ENCODE measurements at places on chromosomes 4 and X. TPM values are rescaled to one million over a fixed set of nuclear protein-coding genes. Genes with fewer than 3 reads are reported as not detected.

GRCh38 chr4:8191136-8191747 lies 7.8 kb upstream of the SH3TC1 start:
- DNase-seq, result no peak

GRCh38 chr4:13344216-13344615 lies 139.9 kb downstream of the RAB28 start:
- DNase-seq, result no peak

DNA sequence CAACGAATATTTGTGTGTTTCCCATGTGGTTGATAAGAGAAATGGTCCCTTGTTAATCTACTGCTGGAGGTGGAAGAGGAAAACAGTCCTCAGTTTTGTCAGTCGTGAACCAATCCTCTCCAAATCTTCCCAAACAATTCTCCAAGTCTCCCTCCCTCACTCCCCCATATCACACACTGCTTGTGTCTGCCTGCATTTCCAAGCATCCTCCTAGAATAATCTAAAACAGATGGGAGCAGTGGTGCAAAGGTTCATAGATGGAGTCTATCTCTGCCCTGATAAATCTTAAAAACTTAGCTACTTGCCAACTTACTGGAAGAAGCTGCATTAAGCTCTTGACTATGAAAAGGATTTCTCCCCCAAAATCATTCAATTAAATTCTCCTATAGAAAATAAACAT lies 43.7 kb upstream of the SH3KBP1 start:
- no peak for DNase-seq

- no peak for DNase-seq
These were observed 83.7 kb downstream of the NAT8L start for GRCh38 chr4:2142630-2143427.

DNA sequence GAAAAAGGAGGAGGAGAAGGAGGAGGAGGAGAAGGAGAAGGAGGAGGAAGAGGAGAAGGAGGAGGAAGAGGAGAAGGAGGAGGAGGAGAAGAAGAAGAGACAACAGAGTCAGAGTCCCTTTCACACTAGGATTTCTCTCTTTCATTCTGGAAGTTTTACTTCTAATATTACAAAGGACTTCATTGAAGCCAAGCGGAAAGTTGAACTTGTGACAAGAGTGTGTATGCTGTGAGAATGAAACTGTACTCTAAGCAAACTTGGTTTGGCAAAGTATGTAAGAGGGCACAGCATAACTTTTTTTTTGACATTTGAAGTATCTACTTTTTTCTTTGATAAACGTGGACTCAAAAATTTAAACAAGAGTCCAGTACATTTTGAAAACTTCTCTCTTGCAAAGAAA lies 48.0 kb downstream of the CXCL8 start:
- no peak for DNase-seq

DNA sequence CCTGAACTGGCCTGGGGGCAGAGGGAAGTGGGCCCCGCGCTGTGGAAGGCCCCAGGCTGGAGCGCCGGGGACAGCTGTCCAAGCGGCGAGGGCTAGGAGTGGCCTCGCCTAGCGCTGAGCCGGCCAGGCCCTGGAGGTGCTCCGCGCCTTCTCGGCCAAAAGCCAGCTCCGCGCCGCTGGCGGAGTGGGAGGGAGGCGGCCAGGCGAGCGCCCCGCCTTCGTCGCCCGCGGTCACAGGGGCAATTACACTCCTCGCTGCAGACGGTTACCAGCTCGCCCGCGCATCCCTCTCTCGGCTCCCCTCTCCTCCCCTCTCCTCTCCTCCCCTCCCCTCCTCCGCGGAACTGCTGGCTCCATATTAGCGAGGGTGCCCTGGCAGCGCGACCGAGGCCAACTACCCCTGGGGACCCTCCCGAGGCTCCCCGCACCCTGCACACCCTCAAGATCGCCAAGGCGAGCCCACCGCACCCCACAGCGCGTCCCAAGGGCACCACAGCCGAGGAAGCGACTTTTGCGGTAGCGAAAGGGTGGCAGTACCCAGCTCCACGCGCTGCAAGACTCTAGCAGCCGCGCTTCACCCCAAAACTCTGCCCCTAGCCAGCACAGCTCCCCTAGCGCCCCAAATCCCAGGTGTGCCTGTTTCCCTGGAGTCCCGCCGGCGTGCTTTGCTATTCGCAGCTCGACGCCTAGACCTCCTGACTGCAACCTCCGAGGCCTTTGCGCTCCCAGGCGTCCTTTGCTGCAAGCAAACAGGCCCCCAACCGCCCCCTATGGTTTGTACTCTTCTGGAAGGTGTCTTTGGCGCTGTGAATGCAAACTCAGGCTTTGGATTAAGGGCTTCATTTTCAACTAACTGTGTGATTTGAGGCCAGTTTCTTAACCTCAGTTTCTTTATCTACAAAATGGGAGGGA lies 91.4 kb downstream of the BCOR start:
- DNase-seq, result peak; percentile 71

- no peak for DNase-seq
These were observed 110.4 kb upstream of the TBC1D9 start for GRCh38 chr4:140866492-140867005.

- no peak for DNase-seq
These were observed 26.5 kb upstream of the ATP8A1 start for GRCh38 chr4:42683393-42683792.

DNA sequence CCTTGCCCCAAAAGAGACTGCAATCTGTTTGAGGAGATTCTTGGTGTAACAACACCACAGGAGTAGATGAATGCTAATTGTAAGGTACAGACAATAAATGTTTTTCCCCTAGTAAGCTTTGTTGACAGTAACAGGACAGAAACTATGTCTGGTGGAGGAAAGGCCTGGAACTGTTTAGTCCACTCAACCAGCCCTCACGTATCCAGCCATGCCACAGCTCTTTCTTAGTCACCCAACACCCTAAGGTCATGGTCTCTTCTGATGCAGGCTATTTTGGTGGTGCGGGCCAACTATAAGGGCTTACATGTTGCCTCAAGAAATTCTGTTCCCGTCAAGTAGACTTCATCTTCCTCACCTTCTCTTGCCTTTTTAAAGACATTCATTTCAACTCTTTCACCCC lies 75.9 kb upstream of the GAB1 start:
- DNase-seq, result no peak

GRCh38 chrX:48649102-48649501 lies 34.5 kb upstream of the WAS start:
- DNase-seq, result no peak

GRCh38 chr4:3248811-3249661 lies at the start of gene MSANTD1:
MSANTD1 (plus strand) TSS chr4:3249159; CDS start chr4:3249223, 64 bp downstream.
- peak; percentile 71 for DNase-seq

DNA sequence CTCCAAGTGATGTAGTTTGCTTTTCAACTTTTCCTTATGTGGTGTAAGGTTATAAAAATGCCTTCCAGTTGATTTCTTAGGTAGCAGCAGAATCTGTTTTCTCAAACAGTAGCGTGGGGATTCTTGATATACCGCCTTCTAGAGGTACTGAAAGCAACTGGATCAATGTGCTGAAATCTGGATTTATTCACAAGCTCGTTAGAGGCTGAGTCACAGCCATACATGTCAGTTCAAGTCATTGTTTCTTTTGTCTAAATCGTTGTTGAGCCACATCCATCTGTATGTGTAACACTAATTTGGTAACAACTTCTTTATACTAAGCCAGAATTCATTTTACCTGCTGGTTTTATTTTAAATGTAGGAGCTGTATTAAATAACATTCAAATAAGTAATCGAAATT lies 200.0 kb upstream of the MAD2L1 start:
- DNase-seq, result peak; percentile 25

- DNase-seq, result no peak
These were observed 147.9 kb upstream of the CTSO start for GRCh38 chr4:156101571-156101970.

Gene MSX1
- polyA plus RNA-seq, result 0.61 TPM

Gene DUX4
- polyA plus RNA-seq, result not detected

Gene NBDY
- 206 TPM for polyA plus RNA-seq

Data from GM23338 (cell line).